ENCODE measurements at places on chromosomes 12 and 14.

- peak; percentile 46 for DNase-seq
These were observed 13.1 kb downstream of the KRT85 start for GRCh38 chr12:52354200-52354599.

GRCh38 chr14:106489112-106489881 lies 962.9 kb downstream of the TMEM121 start:
- DNase-seq, result no peak

GRCh38 chr14:101098641-101099040 lies 195.1 kb upstream of the RTL1 start:
- no peak for DNase-seq

DNA sequence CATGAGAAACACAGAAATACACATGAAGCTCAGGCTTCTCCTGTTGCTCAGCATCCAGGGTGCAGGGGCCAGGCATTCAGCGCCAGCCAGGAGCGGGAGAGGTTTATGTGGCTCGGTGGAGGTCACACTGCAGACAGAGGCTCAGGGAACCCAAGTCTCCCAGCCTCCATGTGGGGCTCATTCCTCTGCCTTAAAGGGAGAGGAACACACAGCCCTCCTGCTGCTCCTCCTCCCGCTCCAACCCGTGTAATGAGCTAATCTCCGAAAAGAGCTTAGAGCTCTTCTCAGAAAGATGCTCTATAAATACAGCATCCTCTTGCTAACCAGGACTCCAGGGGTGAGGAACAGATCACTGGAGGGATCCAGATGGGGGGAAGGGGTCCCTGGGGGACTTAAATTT lies 28.2 kb downstream of the FGF6 start:
- DNase-seq, result no peak

DNA sequence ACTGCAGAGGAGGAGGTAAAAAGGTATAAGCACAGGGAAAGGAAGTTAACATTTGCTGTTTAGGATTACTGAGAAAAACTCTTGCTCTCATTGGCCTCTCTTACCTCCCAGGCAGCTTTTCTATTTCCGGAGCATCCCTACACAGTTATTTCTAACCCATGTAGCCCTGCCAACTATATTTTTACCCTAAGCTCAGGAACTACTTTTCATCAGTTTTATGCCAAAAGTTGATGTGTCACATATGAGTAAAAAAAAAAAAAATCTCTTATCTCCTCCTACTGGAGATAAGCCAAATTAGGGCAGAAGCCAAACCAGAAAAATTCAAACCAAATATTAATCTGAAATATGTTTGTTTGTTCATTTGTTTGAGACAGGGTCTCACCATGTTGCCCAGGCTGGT lies 34.4 kb upstream of the PSMA6 start:
- DNase-seq, result no peak

DNA sequence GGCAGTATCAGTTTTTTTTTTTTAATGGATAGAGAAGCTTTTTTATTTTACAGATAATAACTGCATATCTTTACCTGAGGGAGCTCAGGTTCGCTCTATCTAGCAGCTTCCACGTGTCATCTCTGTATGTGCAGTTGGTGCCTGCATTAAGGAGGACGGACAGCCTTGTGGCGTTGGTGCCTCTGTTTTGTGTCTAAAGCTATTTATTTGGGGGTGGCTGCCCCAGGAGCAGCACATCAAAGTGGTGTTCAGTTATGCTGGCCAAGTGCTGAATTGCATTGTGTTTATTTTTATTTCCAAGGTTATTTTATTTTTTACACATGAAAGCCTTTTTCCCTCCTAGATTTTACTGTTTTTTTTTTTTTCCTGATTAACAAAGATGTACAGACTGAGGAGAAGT lies 59.7 kb downstream of the RASSF3 start:
- no peak for DNase-seq

DNA sequence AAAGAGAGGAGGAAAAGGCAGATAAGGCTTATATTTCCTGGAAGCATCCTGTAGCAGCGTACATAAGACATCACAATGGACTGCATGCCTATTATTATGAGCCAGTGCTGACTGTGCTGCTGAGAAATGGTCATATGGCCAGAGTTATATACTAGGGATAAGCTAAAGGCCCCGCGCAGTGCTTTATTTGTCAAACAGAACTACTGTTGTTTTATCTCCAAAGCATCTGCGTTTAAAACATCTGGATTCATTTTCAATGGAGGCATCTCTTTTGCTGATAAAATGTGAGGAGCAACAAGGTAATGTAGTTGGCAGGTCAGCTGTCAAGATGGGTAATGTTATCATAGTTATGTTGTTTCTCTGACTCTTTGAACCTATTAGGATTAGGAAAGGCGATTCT lies 28.0 kb upstream of the LMNTD1 start:
- no peak for DNase-seq

GRCh38 chr14:94768521-94769390 lies 1.2 kb downstream of the GSC start:
- peak; percentile 64 for DNase-seq

DNA sequence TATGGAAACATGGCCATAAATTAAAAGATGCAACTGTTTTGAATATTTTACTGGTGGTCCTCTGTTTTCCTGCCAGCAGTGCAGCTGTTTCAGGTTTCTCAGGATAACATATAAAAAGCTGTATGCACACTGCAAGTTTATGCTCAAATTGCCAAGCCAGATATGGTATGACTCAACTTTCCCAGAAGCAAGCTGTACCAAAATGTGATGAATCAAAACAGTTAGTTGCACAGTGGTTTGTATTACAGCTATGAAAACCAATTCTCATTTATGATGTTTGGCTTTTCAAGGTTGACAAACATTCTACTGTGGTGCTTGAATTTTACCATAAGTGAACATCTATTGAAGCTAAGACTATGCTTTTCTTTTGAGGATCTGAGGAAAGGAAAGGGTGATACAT lies 15.5 kb downstream of the TRMT5 start:
- no peak for DNase-seq

GRCh38 chr14:90696720-90697119 lies 119.5 kb downstream of the TTC7B start:
- no peak for DNase-seq

- no peak for DNase-seq
These were observed 3.9 kb upstream of the GPR84 start for GRCh38 chr12:54368025-54368708.

- no peak for DNase-seq
These were observed 47.3 kb downstream of the ELK3 start for GRCh38 chr12:96241431-96241830.

- no peak for DNase-seq
These were observed 23.9 kb upstream of the ATP2B1 start for GRCh38 chr12:89732522-89732921.

DNA sequence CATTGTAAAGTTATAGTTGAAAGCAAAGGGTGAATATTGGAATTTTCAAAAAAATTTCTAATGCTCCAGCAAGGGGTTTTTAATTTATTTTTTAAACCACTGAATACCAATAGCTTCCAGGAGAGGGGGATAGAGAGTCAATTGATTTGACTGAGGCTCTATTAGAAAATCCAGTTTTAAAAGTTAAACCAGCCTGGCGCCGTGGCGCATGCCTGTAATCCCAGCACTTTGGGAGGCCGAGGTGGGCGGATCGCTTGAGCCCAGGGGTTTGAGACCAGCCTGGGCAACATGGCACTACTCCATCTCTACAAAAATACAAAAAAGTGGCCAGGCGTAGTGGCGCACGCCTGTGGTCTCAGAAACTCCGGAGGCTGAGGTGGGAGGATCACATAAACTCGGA lies 150.1 kb downstream of the SLC38A4 start:
- DNase-seq, result no peak

DNA sequence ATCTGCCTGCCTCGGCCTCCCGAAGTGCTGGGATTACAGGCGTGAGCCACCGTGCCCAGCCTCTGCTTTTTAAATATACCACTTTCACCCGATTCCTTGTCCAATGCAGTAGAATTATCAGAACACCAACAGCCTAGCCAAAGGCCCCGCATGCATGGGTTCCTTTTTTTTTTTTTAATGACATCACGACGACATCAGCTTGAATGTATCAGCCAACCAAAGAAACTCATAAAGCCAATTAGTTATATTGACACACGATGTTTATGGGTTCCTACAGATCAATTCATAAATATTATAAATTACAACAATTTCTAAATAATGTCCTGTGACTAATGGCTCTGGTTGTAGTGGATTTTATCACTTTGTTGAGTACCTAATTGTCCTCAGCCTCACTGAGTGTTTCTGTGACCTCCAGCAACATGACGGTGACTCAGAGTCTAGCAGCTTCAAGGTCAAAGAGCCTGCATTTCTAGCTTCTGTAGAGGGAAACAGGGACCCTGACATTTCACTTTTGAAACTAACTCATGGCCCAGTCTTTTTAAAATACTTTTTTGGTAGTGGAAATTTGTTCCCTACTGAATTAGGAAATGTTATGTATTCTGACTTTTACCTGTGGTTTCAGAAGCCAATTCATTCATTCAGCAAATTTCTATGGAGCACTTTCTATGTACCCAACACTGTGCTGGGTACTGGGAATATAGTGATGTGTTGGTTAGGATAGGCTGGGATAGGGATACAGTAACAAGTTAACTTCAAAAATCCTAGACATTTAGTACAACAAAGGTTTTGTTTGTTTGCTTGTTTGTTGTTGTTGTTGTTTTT lies 144.1 kb downstream of the SUDS3 start:
- DNase-seq, result no peak

- DNase-seq, result peak; percentile 31
These were observed 6.7 kb downstream of the RIMBP2 start for GRCh38 chr12:130709151-130709970.

- no peak for DNase-seq
These were observed 146.3 kb downstream of the PDZRN4 start for GRCh38 chr12:41334390-41334789.

GRCh38 chr12:2341871-2342270 lies 289.1 kb downstream of the CACNA1C start:
- no peak for DNase-seq

DNA sequence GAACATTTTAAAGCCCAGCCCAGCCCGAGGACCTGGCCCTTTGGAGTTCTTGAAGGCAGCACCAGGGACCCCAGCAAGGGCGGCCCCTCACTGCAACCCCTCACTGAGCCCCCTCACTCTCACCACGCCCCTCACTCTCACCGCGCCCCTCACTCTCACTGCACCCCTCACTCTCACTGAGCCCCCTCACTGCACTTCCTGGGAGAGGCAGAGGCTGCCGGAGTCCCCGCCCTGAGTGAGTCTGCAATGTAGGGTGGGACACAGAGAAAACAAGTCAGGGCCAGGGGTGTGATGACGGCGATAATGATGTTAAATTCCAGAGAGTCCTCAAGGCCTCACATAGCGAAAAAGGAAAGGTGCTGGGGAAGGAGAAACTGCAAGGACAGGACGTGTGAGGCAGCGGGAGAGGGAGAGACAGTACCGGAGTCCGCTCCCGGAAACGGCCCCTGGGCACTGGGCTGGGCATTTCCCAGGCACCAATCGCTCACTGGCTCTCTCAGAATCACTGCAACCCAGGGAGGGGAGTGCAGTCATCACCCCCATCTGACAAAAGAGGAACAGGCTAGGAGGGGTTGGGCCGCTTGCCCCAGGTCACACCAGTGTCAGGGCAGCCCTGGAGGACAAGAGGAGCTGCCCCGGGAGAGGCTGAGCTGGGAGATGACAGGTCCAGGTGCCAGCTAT lies 24.9 kb downstream of the CCDC88C start:
- no peak for DNase-seq

DNA sequence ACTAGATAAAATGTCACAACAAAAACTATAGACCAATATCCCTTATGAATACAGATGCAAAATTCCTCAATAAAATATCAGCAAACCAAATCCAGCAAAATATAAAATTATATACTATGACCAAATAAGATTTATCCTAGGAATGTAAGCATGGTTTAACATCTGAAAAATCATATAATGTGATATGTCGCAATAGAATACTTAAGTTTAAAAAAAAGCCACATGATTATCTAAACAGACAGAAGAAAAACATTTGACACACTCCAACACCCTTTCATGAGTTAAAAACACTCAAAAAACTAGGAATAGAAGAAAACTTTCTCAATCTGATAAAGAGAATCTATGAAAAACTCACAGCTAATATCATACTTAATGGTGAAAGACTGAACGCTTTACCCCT lies 20.3 kb downstream of the ANGEL1 start:
- no peak for DNase-seq

DNA sequence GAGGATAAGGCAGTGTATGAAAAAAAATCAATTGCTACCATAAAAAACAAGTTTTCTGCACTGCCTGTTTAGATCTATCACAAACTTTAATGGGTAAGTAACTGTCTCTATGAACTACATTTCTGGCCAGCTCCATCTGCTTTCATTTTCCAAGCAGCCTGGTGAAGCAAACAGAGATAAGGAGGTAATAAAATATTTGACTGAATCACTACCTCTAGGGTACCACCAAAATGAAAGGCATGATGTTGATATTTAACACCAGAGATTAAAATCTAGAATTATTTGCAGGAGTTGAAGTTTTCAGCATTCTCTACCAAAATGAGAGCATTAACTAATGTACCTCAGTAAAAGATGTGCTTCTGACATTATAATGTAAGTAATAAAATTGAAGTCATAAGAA lies 863.5 kb upstream of the MGAT4C start:
- no peak for DNase-seq

DNA sequence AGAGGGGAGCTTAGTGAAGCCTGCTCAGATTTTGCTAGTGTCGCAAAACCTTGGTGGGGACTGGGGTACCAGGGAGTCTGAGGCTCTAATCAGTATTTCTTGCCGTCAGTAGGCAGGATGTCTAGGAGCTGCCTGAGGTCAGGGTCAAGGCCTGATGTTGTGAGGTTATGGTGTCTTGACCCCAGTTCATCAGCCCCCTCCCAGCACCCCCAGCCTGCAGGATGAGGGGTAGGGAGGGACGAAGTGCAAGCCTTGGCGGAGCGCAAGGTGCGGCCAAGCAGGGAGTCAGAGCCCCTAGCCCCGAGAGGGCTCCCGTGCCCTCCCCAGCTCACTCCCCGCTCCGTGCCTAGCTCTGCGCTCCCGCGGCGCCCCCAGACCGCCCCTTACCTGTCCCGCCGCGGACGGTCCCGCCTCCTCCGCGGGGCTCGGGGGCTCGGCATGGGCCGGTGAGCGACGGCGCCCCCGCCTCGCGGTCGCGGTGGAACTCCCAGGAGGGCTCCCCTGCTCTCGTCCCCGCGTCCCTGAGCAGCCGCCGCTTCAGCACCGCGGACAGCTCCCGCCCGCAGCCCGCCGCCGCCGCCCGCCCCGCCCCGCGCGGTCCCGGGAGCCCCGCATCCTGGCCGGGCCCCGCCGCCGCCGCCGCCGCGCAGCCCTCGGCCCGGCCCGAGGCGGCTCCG lies 347 bp downstream of the SYNDIG1L start:
- DNase-seq, result peak; percentile 68

- DNase-seq, result no peak
These were observed 41.5 kb upstream of the NPAS3 start for GRCh38 chr14:32896979-32897697.

DNA sequence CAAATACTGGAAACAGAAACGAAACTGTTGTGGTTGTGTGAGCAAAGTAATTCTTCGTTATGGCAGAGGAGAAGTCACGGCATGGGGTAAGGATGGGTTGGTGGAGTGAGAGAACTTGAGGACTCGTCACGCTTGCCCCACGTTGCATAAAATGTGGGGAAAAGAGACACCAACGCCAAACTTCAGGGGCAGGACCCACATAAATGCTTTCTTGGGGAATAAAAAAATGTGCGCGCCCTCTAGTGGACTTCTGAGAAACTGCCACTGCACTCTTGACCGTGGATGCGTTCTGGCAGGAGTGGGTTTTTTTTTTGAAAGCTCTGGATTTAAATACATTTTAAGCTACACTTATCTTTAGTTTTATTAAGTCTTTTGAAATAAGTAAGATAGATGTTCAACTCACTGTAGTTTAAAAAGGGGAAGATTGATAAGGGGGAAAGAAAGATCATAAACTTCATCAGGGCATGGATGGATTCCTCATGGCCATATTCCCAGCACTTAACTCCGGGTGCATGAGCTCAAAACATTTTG lies 4.1 kb upstream of the IGF1 start:
- peak; percentile 59 for DNase-seq

- DNase-seq, result peak; percentile 82
These were observed 6.9 kb upstream of the ADCY6 start for GRCh38 chr12:48795550-48796455.
